MG63 (cell line): ENCODE measurements at places on chromosomes 5 and 9.
A peak's percentile ranks its signal among the peaks of the same experiment; 100 is the strongest.

GRCh38 chr9:134514503-134514902 lies 127.1 kb upstream of the COL5A1 start:
- no peak for DNase-seq

- no peak for DNase-seq
These were observed 434.1 kb downstream of the PLK2 start for GRCh38 chr5:58025809-58026208.

GRCh38 chr5:180830253-180831138 lies 27.9 kb upstream of the MGAT1 start:
- no peak for DNase-seq

DNA sequence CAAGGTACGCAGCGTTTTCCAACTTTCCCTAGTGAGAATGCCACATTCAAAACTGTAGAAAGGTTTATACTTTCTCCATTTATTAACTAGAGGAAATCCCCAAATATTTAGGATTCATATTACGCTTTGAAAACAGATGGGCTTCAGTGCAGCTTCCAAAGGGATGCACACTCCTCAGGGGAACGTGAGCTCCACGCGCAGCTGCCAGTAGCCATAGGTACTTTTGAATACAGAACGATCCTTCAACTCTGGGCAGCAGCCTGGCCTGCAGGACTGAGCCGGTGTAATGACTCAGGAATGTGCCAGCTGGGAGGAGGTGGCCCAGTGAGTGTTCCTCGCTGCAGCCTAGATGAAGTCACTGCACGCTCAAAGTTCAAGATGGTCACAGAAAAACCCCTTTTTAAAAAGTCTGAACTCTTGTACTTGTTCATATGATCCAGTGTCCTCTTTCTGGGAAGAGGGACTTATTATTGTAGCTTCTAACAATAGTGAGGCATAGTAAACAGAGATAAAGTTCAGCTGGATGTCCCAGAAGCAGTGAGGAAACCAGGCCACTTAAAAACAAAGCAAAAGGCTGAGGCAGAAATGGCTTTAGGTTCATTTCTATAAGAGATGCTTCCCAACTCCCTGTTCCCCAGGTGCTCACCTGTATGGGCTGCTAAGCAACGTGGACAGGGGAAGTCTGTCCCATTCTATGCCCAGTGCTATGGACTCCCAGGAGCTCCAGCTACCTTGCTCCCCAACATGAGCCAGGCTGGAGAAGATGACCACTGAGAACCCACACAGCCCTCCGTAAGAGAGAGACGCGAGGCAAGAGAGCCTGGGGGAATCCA lies 130.0 kb downstream of the LHFPL2 start:
- peak; percentile 89 for DNase-seq

DNA sequence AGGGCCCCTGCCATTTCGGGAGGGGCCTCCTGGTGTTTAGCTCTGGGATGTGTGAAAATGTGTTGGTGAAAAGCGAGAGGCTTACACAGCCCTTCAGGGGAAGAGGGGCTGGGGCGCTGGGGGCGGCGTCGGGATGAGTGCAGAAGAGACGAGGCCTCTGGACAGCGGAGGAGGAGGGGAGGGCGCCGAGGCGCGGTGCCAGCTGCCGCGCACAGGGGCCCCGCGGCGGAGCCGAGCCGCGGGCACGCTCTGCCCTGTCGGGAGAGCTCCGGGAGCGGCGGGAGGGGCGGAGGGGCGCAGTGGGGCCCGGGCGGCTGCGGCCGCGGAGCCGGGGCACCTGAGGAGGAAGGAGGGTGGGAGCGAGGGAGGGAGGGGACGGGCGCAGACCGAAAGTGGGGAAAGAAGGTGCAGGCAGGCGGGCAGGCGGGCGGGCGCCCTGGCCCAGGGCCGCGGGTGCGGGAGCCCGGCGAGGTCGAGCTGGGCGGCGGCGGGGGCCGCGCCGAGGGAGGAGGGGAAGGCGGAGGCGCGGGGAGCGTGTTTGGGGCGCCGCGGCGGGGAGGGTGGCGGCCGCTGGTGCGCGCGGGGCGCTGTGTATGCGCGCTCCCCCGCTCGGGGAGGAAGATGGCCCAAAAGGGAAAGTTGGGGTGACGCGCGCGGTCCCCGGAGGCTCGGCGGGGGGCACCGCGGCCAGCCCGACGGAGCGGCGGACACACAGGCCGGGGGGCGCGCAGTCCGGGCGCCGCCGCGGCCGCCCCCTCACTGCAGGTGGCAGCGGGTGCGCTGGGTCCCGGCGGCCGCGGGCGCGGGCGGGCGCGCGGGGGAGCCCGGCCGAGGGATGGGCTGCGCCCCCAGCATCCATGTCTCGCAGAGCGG lies at the start of gene PDE8B:
TSS of gene PDE8B (plus strand) at position 590 of the 873 bp plus-strand sequence. CDS start at position 836, 246 bp downstream.
- peak; percentile 21 for DNase-seq

- peak; percentile 42 for DNase-seq
These were observed 68.4 kb downstream of the SLC25A46 start for GRCh38 chr5:110807169-110807568.

GRCh38 chr5:159737263-159737662 lies 179.0 kb upstream of the ADRA1B start:
- DNase-seq, result no peak

GRCh38 chr9:129166623-129167557 lies 11.2 kb downstream of the IER5L start:
- DNase-seq, result peak; percentile 82

DNA sequence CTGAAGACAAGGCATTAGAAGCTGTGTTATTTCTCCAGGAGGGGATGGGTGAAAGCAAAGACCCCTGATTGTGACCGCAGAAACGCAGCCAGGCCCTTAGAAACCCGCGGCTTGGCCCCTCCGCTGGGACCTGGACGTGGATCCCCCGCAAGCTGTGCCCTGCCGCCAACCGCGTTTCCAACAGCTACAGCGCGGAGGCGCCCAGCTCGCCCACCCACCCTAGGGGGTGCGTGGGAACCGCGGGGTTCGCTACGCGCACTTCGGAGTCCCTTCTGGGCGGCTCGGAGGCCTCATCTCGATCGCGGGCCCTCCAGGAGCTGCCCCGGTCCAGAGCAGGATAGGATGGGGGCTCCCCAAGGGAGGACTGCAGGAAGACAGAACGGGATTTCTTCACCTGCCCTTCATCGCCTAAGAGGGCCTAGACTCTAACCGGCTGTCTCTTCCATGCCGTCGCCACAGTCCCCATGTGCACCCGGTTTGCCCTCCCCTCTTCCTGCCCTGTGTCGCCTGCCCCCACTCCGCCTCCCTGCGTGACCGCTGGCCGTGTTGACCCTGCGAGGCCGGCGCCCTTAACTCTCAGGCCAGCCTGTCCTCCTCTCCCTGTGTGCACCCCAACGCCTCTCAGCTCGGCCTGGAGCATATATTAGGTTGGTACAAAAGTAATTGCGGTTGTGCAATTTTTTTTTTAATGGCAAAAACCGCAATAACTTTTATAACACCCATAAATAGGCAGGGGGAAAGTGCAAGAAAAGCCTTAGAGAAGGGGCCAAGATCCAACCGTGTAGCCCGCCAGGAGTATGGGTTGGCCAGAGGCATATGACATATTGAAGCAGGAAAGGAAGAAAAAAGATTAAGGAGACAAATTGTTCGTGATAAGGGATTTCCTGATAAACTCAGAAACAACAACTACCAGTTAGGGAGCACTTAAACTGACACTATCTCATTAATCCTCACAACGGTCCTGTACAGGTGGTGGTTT lies 68.1 kb upstream of the FREM1 start:
- no peak for DNase-seq

- no peak for DNase-seq
These were observed 166.9 kb downstream of the TRIO start for GRCh38 chr5:14309878-14310531.

GRCh38 chr5:147168578-147169327 lies 66.1 kb upstream of the STK32A start:
- no peak for DNase-seq
